Kidney glomerular epithelial cell (primary cell): ENCODE measurements at places on chromosomes 11 and 22.

GRCh38 chr11:78635814-78636506, 61.3 kb upstream of the NARS2 start:
- no peak for DNase-seq

GRCh38 chr11:12602421-12602820, 71.8 kb upstream of the TEAD1 start:
- DNase-seq, result no peak

- DNase-seq, result no peak
Measured at GRCh38 chr11:11706028-11706427, 84.2 kb upstream of the GALNT18 start.

DNA sequence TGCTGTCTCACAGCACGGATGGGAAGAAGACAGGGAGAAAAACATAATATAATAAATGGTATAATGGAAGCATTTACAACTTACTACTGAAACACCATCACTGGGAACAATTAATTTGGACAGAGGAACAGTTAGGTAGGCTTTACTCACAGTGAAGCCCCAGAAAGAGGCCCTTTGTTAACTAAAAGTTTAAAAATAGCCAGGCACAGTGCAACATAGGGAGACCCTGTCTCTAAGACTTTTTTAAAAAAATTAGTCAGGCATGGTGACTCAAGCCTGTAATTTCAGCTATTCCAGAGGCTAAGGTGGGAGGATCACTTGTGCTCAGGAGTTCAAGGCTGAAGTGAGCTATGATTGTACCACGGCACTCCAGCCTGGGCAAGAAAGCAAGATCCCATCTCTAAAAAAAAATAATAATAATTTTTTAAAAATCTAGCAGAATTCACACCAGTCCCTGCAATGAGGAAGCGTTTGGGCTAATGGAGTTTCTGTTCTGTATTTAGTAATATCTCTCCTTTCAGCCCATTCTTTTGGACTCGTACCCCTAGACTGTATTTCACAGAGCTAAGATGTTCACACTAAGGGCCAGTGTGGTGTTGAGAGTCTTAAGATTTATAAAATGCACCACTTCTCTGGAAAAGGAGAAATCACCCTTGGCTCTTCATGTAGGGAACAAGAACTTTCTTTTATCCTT, 275.5 kb downstream of the SOX6 start:
- no peak for DNase-seq

DNA sequence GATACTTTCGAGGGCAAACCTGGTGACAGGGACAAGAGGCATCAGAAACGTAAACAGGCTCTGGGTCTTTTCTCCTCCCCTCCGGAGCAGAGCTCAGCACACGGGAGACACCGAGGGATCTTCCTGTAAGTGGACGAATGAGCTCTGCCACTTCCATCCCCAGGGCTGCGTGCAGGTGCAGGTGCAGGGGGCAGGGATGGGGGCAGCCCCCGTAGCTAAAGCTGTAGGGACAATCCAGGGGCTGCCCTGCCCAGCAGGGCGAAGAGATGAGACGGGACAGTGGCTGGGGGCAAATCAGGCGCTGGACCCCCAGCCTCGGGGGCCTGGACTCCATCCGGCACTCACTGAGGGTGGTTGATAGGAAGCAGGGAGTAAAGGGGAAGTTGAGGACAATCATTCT, 505.4 kb downstream of the BRD1 start:
- no peak for DNase-seq

DNA sequence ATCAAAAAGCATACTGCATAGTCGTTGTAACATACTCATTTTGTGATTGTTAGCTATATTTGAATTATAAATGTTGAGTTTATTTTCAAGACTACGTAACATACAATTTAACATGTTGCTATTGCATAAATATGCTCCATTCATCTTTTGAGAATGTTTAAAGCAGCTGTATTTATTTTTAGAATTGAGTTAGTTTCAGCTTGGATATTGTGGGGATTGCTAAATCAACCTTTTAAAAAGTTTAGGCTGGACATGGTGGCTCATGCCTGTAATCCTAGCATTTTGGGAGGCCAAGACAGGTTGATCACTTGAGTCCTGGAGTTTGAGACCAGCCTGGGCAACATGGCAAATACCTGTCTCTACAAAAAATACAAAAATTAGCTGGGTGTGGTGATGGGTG, 288.1 kb downstream of the DYNC2H1 start:
- DNase-seq, result no peak

DNA sequence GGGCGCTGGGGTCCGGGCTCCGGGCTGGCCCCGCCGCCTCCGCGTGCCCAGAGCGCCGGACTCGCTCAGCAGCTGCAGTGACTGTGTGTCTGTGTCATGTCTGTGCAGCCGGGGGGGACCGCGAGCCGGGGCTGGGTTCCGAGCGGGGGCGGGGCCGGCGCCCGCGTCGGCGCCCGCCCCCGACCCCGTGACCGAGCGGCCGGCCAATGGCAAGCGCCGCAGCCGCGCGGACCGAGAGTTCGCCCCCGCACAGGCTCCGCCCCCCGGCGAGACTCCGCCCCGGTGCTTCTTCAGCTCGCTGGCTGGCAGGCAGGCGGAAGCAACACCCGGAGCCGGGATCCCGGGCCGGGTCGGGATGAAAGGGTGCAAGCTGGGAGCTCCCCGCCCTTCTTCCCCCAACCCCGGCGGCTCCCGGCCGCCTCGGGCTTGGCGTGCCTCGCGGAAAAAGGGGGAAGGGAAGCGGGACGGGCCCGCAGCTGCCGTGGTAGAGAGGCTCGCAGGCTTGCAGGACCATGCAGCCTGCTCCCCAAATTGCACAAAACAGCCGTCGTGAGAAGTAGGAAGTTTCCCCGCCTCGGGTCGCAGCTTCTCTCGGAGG, 750 bp upstream of the LARGE1 start:
- peak; percentile 90 for DNase-seq

DNA sequence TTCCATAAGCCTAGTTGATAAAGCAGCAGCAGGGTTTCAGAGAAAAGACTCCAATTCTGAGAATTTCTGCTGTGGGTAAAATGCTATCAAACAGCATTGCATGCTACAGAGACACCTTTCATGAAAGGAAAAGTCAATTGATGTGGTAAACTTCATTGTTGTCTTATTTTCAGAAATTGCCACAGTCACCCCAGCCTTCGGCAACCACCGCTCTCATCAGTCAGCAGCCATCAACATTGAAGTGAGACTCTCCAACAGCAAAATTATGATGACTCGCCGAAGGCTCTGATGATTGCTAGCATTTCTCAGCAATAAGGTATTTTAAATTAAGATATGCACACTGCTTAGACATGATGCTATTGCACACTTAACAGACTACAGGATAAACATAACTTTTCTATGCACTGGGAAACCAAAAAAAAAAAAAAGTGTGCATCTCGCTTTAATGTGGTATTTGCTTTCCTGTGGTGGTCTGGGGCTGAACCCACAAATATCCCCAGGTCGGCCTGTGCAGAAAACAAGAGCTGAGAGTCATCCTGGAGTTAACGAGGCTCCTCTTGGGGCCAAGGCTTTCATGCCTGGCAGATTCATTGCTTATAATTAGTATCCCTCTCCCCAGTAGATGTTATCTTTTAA, 192.1 kb downstream of the CTTN start:
- no peak for DNase-seq

- DNase-seq, result no peak
Measured at GRCh38 chr22:32042924-32043323, at the start of gene SLC5A1. TSS of gene SLC5A1 (plus strand) at chr22:32043261. CDS start at chr22:32043282, 21 bp downstream.

GRCh38 chr22:48880749-48881148, 946.9 kb downstream of the BRD1 start:
- no peak for DNase-seq

DNA sequence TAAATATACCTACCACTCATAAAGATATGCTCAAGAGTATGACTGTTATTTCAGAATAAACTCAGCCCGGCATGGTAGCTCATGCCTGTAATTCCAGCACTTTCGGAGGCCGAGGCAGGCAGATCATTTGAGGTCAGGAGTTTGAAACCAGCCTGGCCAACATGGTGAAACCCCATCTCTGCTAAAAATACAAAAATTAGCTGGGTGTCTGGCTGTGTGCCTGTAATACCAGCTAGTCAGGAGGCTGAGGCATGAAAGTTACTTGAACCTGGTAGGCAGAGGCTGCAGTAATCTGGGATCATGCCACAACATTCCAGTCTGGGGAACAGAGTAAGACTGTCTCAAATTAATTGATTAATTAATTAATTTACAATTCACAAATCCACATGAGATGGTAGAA, 208.2 kb upstream of the PDGFD start:
- DNase-seq, result no peak

- DNase-seq, result no peak
Measured at GRCh38 chr11:19102521-19102900, 14.5 kb upstream of the ZDHHC13 start.

DNA sequence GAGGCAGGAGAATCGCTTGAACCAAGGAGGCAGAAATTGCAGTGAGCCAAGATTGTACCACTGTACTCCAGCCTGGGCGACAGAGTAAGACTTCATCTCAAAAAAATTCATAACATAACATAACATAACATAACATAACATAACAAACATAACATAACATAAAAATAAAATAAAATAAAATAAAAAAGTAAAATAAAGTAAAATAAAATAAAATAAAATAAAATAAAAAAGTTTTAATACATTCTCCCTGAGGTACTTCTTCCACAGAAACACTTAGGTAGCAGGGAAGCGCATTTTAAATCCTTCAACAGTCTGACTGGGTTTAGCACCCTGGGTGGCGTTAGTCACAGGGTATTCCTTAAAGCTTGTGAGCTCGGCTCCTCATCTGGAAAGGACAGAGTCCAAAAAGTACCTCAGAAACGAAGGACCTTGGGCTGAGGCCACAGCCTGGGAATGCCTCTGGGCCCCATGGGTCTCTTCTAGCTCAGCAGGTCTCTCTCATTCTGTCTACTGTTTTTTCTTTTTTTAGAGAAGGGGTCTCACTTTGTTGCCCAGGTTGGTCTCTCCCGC, 41.7 kb downstream of the MICAL3 start:
- DNase-seq, result no peak

GRCh38 chr11:8204025-8204424, 35.2 kb upstream of the RIC3 start:
- DNase-seq, result no peak

- DNase-seq, result no peak
Measured at GRCh38 chr11:76252631-76253070, 46.3 kb upstream of the WNT11 start.

GRCh38 chr11:26011474-26011873, 320.5 kb upstream of the ANO3 start:
- no peak for DNase-seq

DNA sequence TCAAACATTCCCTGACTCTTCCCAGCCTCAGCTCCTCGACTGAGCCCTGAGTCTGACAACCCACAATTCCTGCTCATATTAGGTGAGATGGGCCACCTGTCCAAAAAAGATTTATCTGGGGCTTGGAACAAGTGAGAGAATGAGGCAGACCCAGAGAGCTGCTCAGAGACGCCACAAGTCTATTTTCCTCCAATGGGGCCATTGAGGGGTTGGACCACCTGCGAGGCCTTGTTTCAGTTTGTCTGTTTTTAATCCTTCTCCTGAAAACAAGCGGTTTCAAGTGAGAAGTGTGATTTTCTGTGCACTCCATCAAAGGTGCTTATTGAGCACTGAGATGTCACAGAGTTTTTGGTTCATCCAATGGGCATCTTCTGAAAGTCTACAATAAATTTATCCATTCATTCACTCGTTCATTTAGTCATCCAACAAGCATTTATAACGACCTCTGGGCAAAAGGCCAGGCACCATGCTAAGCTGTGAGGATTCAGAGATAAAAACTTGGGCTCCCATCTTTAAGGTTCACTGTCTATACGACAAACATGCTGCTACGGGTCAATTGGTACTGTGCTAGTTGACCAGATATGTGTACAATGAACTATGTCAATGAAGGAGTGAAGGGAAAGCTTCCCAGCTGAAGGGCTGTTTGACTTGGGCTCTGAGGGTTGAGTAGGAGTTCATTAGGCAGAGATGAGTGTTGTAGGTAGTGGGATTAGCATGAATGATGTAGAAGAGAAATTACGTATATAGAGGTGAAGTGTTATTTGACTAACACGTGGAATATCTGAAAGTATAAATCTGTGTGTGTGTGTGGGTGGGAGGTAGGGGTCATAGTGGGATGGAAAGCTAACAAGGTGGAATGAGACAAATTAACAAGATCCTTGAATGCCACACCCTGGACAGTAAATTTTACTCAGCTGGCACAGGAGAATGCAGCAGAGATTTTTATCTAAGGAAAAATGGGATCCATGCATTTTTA, 168.9 kb downstream of the MIAT start:
- no peak for DNase-seq

DNA sequence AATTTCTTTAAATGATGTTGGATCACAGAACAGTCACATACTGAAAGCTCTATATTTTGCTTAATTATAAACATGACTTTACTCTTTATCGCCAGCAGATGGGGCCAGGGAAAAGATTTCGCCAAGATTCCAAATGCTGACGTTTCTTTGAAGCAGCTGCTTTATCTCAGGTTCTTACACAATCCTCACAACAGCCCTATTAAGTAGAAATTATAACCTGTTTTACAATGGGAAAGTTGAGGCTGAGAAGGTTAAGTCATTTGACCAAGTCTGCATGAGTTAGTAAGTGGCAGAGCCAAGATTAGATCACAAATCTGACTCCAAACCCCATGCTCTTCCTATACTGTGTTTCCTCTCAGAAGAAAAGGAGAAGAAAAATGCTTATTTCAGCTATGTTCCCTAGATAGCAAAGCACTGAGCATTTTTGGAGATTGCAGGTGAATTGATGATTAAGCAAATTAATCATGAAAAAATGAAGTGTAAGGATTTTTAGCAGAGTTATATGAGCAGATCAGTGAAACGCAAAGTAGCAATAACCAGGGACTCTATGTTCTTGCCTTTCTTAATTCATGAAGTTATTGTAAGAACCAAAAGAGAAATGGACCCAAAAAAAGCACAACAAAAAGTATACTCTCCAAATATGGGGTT, 79.0 kb downstream of the AASDHPPT start:
- peak; percentile 59 for DNase-seq

GRCh38 chr22:40414311-40414710, 43.9 kb downstream of the SGSM3 start:
- peak; percentile 29 for DNase-seq

DNA sequence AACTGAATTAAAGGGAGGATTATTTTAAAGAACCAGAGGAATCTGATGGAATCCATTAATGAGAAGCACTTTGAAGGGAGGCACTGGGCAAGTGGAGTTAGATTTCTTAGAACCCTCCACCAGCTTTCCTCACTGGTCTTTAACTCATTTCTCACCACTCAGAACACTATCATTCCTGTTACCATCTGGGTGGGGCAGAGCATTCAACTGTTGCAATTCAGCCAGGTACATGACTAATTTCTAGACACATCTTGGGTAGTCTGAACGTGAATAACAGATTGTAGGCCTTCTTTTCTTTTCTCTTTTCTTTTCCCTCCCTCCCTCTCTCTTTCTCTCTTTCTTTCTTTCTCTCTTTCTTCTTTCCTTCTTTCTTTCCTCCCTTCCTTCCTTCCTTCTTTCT, 15.5 kb upstream of the MMP1 start:
- DNase-seq, result no peak

DNA sequence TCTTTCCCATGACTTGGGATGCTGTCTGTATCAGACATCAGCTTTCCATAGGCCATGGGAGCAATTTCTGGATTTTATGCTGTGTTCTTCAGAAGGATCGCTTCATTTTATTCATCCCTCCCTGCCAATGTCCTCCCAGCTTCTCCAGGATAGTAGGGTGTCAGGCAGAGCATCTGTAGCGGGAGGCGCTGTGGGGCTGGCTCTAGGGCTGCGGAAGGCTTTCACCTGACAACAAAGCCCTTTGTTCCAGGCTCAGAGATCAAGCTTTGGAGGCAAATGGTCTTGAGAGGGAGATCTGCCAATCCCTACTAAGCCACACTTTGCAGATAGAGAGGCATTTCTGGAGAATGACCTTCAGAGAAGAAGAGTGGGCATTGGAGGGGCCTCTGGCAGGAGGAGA, 29.5 kb upstream of the FTH1 start:
- DNase-seq, result no peak
